Aorta (tissue), 5 donors: ENCODE measurements at places on chromosomes 4 and X. TPM values are rescaled to one million over a fixed set of nuclear protein-coding genes. Genes with fewer than 3 reads are reported as not detected.

GRCh38 chr4:7964890-7965662 is 25.4 kb upstream of the AFAP1 start:
- DNase-seq, result no peak

TNIP3 gene
- 0.19 TPM for total RNA-seq

FREM3 gene
- total RNA-seq, result 0.18 TPM

DNA sequence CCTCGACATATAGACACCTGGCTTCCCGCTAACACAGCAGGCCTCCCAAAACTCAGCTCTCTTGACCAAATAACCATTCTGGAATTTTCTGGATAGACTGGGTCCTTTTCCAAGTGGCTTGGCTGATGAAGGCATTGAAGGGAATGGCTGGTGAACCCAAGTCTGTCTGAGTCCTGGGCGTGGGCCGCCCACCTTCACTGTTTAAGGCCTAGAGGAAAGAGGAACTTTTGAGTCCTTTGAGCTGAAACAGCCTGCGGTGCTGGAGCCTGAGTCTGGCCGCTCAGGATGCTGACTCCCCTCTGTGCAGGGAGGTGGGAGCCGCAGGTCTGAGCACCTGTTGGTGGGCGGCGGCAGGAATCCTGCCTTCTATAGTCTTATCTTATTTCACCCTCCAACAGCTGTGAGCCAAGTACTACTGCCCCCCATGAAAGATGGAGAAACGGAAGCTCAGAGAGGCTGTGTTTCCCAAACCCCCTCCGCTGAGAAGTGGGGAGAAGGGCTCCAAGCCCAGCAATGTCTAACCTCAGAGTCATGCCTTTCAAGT is 23.4 kb downstream of the ACOX3 start:
- DNase-seq, result no peak

GRCh38 chr4:15648600-15648999 is 6.6 kb downstream of the FBXL5 start:
- no peak for DNase-seq

DNA sequence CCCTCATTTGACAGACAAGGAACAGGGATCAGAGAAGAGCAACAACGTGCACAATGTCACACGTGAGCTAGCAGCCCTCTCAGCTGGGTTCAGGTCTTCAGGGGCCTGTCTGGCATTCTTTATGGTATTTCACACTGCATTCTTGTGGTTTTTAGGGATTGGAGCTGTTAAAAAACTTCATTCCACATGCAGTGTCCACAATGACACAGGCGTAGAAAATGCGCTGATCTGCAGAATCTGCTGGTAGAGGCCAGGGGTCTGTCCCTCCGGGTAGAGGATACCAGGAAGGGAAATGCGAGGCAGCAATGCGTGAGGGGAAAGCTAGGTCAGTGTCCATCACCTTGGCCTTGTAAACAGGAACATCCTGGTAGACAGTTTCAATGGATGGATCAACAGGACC is 36.6 kb downstream of the MAP7D3 start:
- DNase-seq, result no peak

SLC4A4 gene
- total RNA-seq, result 3.7 TPM

TMPRSS11D gene
- not detected for total RNA-seq

UGT2B7 gene
- not detected for total RNA-seq

DNA sequence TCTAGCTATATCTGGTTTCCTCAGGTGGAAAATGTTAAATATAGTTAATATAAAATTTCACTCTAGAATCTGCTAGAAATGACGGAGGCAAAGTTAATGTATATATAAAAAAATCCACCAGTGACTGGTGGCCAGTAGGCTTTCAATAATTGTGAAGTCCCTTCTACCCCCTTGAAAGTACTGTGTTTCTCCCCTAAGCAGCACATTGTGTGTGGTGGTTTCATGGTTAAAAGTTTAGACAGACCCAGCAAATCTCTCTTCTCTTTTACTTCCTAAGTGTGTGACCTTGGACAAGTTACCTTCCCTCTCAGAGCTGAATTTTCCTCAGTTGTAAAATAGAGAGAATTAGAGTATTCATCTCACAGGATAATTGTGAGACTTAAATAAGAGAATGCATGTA is 600 bp upstream of the HEPH start:
- no peak for DNase-seq

- no peak for DNase-seq
Observed at GRCh38 chr4:109114501-109114900, 188.0 kb downstream of the COL25A1 start.

GRCh38 chr4:160406263-160406825 is 1303.5 kb downstream of the RAPGEF2 start:
- no peak for DNase-seq

- DNase-seq, result no peak
Observed at GRCh38 chr4:22625311-22625710, 67.4 kb upstream of the GBA3 start.
